NCI-H69 (cell line): ENCODE measurements at places on chromosomes 6 and 20.

DNA sequence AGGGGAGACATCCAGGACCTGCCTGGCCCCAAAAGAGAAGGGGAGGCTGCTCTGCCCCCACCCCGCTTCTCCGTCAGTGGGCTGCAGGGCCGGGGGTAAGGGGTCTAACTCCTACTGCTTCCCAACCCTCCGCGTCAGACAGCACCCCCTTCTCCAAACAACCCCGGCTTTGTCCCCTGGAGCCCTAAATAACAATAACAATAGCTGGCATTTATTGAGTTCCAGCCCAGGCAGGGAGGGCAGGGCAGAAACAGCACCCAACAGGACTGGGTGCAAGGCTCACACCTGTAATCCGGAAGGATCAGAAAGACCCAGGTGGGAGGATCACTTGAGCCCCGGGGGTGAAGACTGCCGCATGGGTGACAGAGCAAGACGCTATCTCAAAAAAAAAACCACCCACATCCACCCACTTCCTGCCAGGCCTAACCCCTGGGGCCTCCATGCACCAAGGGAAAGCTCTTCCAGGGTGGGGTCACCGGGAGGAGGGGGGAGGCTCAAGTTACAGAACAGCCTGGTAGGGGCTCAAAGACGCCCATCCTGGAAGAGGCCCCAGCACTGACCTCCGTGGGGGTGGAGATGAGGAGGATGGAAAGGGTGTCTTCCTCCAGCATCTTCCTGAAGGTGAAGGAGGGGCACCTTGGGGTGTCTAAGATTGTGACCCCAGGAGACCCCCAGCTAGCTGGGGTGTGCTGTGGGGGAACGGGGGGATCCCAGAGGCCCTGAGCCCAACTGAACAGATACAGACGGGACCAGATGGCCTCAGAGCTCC, 1.3 kb upstream of the FNDC11 start:
- peak; percentile 77 for DNase-seq

DNA sequence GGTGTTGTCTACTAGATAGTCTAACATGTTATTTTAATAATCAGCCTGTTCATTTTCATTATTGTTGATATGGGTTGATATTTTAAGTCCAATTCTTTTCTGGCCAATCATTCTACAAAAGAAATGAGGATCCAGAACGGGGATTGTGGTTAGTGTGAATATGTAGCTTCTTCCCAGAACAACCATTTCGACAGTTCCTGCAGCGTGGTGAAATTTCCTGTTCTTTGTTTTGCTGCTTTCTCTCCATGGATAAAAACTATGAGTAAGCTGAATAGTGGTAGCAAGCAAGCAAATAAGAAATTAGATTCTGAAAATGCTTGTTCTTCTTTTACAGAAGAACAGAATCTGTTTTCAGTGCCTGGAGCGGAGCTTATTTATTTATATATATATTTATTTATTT, 65.5 kb upstream of the F13A1 start:
- no peak for DNase-seq

GRCh38 chr6:20744911-20745557, 210.8 kb downstream of the CDKAL1 start:
- DNase-seq, result peak; percentile 66

DNA sequence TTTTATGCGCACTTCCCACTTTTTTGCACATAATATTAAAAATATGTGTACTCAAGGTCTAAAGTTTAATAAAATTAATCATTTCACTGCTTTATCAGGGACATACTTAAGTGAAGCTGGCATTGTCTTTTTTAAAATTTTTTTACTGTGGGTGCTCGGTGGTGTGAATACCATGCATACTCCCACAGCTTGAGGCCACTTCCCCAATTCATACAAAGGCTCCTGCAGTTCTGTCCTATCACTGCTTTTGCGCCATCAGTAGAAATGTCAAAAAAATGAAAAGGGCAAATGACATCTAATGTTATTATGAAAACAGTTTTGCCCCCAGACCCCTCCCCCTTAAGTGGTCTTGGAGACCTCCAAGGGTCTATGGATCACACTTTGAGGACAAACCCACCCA, 464.1 kb upstream of the ARID1B start:
- no peak for DNase-seq

- DNase-seq, result peak; percentile 62
These were observed 66.1 kb upstream of the NOX3 start for GRCh38 chr6:155521719-155522118.

DNA sequence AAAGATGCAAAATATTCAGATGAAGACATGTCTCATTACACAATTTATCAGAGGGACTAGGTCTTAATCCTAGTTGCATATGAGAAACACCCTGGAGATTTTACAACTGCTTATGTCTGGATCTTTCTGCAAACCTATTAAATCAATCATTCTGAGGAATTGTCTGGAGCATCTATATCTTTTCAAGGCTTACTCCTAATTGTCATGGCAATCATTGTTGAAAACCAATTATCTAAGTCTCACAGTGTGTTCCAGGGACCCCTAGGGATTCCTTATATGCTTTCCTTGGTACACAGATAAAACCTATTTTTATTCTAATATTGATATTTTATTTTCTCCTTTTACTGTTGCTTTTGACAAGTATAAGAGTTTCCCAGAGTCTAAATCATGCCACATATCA, 696.9 kb upstream of the EYS start:
- peak; percentile 26 for DNase-seq

GRCh38 chr6:15073344-15073789, 172.5 kb upstream of the JARID2 start:
- DNase-seq, result peak; percentile 86

- DNase-seq, result no peak
These were observed 31.8 kb upstream of the PBOV1 start for GRCh38 chr6:138250053-138250452.

DNA sequence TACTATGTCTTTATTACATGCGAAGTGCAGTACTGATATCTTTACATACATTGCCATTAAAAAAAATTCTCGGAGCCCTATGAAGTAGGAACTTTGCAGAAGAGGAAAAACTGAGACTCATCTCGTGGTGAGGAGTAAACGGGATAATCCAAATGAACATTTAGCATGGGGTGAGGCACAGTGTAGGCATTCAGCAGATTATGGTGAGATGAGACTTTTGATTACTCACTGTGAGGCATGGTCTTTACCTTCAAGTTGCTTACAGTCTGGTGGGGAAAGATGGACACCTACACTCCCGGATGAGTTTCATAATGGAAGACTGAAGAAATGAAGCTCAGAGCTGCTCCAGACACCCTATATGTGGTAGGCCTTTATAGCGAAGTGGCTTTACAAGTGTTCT, 1.4 kb downstream of the RPRD1B start:
- no peak for DNase-seq

GRCh38 chr6:170287371-170287876, 3.5 kb downstream of the DLL1 start:
- no peak for DNase-seq

- DNase-seq, result no peak
These were observed 228.8 kb upstream of the ECI2 start for GRCh38 chr6:4364172-4364571.

GRCh38 chr20:63009045-63009961, 2.5 kb upstream of the BHLHE23 start:
- DNase-seq, result peak; percentile 62

DNA sequence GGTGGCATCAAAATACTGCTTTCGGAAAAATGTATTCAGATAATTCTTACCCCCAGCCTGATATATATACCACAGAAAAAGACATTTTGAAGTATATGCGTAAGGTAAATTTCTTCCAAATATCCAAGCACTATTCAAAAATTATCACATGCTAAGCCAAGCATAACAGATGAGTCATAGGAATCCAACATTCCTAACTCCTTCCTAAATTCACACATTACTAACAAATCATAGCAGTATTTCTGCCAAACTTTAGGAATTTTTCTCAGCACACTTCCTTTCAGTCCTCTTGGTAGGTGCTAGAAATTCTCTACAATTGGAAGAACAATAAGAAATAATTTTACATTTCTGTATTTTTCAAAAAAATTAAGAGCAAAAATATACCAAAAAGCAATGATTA, 417.5 kb downstream of the EYS start:
- DNase-seq, result peak; percentile 11

GRCh38 chr6:26660000-26660361, 435 bp upstream of the ZNF322 start:
- peak; percentile 76 for DNase-seq

DNA sequence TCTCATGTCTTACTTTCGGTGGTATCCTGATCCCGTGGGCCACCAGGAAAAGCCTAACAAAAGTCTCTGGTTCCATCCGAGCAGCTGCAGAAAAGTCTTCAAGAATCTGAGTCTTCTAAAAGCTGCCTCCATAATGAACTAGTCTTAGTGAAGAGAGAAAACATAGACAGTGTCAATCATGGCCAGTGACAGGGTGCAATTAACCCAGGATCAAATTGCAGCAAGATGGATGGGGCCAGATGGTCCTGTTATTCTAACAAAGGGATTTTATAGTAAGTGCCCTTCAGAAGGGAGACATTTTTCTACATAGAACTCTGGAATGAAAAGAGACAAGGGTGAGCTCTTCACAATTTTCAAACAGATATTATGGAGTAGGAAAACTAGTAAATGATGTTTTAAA, 281.6 kb upstream of the ZFP64 start:
- peak; percentile 65 for DNase-seq

GRCh38 chr6:38407192-38407591, 232.5 kb downstream of the BTBD9 start:
- no peak for DNase-seq

DNA sequence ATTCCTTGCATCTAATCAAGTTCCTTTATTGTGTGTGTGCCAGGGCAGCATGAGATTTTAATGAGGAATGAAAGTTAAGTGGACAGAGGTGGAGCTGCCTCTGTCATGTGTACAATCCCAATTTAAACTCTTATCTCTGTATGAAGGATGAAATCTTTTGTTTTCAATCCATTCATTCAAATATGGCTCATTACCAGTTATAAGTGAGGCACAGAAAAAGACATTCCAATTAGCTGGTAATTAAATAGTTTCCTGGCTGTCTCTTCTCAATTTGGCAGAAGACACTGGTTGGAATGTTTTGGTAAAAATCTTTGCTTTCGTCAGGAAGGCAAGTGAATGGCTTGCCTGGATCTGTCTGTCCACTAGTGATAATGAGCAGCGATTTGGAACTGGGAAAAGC, 46.4 kb downstream of the CLVS2 start:
- peak; percentile 48 for DNase-seq

GRCh38 chr20:48691523-48691922, 136.3 kb downstream of the PREX1 start:
- DNase-seq, result no peak
